ENCODE measurements at places on chromosomes 6 and 20.

DNA sequence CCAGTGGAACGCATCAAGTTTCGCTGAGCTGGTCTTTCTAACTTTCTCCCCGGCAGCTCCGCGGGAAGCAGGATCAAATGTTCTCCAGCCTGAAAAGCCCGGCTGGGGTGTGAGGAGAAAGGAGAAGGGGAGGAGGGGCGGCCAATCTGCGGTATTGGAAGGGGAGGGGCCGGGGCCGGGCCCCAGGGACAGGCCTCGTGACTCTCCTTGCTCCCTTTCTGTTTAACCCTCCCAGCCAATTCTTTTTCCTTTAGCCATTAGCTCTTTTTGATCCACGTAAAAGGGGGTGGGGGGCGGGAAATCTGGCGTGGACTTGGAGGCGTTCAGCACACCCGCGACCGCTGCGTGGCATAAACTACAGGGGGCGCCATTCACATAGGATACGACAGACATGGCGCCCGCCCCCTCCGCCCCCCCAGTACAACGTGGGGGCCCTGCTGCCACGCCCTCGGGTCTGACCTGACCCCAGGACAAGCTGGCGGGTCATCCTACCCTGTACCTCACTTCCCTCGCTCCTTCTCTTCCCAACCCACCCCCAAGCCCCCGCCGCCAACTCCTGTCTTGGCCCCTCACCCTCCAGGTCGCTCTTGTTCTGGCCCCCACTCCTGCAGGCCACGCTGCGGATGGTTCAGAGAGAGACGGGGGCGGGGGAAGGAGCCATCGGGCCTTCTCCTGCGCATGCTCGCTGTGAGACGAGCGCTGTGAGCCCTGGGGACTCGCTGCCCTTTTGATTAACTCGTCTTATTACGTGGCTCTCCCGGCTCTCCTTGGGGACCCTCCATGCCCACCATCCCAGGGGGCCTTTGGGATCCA is 7.8 kb upstream of the MDGA1 start:
- DNase-seq, result peak; percentile 74

DNA sequence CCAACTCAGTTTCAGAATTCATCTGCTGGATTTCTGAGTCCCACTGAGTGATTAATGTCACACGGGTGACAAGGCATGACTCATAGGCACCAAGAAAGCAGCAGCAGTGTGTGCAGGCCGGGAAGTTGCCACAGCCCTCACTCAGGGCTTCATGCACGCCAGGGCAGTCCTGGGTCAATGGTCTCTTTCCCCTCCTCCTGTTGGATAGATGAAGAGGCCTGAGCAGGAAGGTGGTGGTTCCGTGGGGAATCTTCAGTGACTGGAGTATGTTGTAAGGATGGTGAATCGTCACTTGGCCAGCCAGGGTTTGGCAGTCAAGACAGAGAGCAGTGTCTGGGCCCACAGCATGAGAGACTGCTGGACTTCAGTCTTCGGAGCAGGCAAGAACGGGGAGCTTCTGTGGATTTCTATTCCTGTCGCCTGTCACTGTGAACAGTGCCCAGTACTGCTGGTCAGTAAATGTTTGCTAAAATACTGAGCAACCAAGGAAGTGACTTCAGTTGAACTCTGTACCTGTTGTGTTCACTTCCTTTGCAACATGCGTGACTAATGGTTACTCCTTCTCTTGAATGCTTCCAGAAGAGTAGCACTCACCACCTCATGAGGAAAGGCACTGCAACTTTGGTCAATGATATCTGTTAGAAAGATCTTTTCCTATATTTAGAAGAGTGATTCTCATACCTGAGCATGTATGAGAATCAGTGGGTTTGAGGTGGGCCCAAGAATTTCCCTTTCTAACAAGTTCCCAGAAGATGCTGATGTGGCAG is 62.0 kb upstream of the CD93 start:
- peak; percentile 26 for DNase-seq

DNA sequence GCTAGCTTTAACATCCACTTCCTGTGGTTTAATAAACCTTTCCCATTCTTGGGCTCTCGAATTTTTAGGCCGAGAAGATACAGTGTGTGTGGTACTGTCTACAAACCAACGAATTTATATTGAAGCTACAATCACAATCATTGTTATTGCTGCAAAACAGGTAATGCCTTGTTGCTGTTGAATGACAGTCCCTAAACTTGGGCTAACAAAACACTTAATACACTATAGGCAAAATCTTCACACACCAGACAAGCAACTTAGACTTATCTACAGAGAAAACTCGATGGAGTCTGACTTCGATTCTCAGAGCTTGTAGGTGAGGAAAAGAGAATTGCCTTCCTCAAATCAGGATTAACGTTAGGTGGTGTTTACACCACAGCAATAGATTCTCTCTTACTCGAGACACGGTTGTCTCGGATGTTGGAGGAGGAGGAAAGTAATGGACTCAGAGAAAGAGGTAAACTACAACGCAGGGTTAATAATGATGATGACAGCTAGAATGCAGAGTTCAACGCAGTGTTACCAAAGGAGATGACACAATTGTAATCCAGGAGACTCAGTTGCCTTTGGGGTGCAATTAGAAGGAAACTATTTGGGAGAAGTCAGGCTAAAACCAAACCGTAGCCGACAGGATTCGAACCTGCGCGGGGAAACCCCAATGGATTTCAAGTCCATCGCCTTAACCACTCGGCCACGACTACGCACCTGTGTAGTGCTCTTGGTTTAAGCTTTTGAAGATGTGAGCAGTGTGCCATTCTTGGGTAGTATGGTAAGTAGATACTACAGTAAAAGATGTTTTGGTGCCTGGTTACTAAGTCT is 32.5 kb upstream of the ZNF184 start:
- peak; percentile 54 for DNase-seq

GRCh38 chr20:21632031-21632734 is 73.3 kb upstream of the PAX1 start:
- DNase-seq, result no peak

DNA sequence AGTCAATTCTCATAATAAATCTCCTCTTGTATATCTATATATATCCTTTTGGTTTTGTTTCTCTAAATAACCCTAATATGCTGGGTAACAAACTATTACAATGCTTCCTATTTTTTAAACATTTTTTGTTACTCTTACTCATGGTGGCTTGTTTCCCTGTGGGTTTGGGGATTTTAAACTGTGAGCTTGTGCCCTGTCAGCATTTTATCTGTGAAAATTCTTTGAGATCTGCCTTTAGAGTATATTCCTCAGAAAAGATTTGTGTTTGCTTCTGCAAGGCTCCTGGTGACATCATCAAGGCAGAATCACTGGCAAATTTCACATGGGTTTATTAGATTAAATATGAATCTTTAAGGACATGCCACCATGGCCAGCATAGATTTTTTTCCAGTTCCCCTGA is 273.6 kb downstream of the LRFN2 start:
- no peak for DNase-seq

DNA sequence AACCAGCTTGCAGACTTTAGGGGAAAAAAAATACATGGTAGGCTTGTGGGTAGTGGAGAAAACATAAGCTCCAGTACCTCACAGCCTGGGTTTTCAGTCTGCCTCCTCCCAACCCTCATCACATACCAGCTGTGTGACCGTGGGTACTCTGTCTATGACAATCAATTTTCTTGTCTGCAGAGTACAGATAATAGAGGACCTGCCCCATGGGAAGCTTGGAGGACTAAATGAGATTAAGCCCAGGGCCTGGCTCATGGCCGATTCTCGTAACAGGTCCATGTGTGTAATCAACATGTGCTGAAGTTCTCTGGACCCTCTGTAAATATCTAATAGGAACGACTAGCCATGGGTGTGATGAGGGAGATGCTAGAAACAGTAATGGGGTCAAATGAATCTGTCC is 34.0 kb downstream of the NT5E start:
- DNase-seq, result no peak

DNA sequence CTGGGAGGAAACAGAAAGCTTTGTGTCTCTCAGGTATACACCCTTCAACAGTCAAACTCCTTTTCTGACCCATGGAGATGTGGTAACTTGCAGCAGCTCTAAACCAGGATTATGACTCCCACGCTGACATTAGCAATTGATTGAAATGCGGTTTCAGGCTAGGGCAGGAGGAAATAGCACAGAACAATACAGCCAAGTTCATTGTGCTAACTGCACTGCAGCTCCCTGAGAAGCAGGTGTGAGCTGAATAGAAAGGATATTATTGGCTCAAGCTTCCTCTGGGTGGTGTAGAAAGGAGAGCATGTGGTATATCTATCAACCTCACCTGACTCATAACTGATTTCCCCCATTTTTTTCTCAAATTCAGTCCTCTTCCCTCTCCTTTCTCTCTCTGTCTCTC is 612.3 kb upstream of the BTBD3 start:
- DNase-seq, result no peak

- DNase-seq, result no peak
These were observed 45.2 kb upstream of the NHSL1 start for GRCh38 chr6:138544501-138544900.
